SHP77 treated with DMSO at 0.1 percent for 48 hours (cell line): ENCODE measurements at places on chromosomes 2 and 18.

DNA sequence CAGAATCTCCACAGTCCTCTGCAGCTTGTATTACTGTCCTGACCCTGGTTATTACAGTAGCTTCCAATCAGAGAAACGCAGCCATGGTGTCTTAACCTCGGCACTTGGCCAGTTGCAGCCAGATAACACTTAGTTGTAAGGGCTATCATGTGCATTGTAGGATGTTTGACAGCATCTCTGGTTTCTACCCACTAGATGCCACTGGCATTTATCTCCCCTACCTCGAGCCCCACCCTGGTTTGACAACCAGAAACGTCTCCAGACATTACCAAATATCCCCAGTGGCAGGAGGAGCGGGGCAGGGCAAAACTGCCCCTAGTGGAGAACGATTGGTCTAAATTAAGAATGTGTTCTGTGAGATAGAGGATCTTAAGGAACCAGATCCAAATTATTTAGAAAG, 13.1 kb downstream of the DSG2 start:
- no peak for DNase-seq

GRCh38 chr2:27133195-27133875, 1.1 kb downstream of the PREB start:
- DNase-seq: no peak

DNA sequence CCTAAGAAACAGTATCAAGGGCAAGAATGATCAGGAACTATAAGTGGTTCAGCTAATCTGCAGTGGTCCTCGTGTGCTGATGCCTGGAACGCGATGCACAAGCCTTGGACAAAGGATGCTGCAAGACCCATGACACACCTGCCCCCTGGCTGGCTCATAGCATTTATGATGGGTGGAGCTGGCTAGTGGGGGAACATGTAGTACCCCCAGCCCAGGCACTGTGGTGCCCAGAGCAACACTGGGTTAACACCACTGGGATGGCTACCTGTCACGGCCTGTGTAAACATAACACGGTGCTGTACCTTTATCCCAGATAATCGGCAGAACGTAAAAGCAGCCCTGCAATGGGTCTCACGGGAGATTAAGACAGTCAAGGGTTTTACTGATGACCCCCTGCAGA, 60.3 kb upstream of the PEX13 start:
- no peak for DNase-seq

- DNase-seq: peak; percentile 10
Observed at GRCh38 chr2:125224830-125225229, 1199.7 kb downstream of the CNTNAP5 start.

GRCh38 chr2:66080127-66080526, 354.8 kb upstream of the MEIS1 start:
- DNase-seq: no peak

DNA sequence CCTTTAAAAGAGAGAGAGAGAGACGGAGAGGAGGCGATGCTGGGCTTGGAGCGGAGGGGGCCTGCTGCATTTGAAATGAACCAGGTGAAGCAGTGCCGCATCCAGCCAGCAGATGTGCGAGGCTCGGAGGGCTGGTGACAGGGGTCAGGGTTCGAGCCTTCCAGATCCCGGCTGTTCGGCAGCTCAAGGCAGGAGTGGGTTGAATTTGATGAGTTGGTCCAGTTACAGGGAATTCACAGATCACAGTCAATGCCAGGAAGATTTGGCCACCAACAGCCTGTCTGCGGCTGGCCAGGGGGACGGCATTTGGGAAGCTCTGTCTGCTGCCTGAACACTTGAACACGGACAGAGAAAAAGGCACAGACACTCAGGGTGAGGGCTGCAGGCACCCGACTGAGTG, 48.6 kb downstream of the PTGR3 start:
- DNase-seq: no peak

DNA sequence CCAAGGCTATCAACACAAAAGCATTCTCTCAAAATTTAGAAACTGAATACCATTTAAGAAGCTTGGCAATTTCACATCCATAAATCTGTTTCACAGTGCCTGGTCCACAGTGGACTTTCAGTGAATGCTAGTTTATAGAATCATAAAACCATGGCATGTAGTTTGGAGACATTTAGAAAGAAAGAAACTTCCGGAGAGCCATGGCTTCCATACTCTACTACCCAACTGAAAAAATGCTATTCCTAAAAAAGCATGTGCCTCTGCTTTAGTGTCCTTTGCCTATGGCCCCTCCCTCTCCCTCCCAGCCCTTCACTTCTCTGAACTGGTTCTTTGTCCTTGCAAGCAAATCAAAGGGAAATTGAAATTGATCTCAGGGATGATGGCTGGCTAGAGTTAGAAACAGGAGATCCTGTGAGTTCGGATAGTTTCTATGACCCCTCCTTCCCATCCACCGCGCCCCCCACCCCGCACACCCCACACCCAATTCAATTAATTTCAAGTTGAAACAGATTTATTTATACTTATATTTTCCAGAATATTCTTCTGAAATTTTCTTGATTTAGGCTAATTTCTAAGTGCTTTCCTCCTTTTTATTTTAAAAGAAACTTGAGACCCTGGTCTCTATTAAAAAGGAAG, 248.3 kb downstream of the TRIB2 start:
- DNase-seq: peak; percentile 3

GRCh38 chr2:221845021-221845365, 272.9 kb upstream of the EPHA4 start:
- DNase-seq: no peak

- DNase-seq: no peak
Observed at GRCh38 chr2:216482640-216483039, 16.0 kb upstream of the RPL37A start.

GRCh38 chr2:6917761-6918421, 679 bp downstream of the RNF144A start:
- DNase-seq: peak; percentile 2

DNA sequence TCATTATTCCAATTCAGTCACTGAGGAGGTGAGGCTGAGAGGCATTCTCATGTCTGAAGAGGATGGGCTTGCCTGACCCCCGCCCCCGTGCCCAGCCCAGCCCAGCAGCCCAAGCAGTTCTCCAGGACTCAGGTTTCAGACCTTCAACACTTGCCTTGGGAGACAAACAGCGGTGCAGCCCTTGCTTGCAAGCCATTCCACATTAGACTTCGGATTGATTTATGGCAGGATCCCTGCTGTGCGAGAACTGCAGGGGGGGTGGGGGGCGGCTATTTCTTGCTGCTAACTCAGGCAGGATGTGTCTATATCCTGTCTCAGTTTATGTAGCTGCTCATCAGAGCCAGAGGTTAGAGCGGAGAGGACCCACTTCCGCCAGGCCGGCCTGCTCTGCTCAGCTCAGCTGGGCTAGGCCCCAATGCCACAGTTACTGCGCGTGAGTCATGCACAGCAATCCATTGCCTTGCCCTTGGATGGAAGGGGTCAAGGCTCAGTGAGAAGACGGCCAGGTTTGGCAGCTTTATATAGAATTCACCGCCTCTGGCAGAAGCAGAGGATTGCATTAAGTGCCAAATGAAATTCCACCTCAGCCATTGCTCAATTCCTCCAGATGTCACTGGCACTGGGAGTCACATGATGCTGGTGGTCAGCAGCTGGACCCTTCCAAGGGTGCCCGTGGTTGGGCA, 1.8 kb downstream of the GYPC start:
- DNase-seq: no peak

DNA sequence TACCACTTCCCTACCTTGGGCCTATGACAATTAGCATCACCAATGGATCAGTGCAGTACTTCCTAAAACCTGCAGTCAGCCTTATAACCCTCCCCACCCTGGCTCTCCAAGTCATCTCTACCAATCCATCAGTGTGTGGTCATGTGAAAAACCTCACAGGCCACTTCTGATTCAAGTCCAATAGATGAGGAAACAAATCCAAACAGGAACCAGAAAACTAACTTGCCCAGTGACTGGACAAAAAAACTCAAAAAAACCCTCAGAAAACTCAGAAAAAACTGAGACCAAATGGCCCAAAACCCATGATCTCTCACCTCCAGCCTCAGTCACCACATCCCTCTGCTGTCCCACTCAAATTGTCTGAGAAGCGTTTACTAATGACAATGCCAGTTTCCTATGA, 43.3 kb downstream of the TGFA start:
- no peak for DNase-seq

DNA sequence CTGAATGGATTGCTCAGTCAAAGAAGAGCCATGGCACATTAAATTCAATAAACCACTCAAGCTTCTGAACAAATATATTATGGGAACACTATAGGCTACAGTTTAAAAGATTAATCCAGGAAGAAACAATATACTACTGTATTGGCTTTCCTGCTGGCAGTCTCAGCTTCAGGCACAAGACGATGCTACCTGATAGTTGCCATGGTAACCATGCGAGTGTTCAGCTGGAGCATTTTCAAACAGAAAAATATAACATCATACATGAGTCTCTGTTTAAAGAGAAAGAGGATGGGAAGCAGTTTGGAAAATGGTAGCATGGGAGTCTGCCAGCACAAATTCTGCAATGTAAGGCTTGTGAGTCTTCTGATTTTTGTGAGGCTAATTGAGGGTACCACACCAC, 65.9 kb upstream of the CPO start:
- no peak for DNase-seq

DNA sequence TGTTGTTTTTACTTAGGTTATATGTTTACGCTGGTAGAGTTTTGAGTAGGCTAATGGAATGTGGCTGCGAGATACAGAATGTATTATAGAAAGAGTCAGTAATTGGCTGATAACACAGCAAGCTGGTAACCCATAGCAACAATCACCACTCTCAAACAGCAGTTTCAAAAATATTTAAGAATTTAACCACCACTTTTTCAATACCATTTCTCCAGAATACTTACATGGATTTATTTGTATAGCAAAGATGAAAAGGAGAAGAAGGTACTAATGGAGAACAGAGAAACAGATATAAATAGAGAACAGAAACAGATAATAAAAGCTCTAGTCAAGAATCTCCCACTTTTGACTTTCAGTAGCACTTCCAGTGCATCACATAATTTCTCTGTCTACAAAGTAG, 188.3 kb upstream of the SLC39A10 start:
- DNase-seq: no peak

DNA sequence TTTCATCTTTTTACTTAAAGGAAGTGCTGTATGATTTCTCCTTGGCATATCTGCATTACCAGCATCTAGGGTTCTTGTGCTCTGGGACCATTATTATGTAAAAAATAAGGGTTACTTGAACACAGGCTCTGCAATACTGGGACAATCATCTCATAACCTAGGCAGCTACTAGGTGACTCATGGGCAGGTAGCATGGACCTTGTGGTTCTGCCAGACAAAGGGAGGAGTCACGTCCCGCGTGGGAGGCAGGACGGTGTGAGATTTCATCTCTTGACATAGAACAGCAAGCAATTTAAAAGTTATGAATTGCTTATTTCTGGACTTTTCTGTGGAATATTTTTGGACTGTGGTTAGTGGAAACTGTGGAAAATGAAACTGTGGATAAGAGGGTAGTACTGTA, 34.1 kb downstream of the ASAP2 start:
- DNase-seq: no peak

DNA sequence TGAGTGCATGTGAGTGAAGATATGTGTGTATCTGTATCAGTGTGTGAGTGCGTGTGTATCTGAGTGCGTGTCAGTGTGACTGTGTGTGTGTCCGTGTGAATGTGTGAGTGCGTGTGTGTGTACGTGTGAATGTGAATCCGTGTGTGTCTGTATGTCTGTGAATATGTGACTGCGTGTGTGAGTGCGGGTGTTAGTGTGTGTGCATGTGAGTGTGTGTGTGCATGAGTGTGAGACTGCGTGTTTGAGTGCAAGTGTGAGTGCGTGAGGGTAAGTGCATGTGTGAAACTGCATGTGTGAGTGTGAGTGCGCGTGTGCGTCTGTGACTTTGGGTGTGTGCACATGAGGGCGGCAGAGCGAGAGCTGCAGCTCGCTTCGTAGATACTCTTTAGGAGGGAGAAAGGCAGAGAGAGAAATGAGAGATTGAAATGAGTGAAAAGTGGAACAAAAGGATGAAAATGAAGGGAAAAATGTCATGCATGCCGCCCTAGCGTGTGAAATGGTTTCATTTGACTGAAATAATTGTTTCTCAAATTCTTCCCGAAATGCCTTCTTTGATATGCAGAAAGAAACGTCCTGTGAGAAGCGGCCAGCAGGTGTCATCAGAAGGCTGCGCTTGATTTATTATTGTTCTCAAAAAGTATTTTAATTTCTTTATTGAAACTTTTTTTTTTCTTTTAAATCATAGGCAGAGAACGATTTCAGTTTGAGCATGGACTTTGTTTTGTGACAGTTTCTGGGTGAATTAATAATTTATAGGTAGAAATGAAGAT, 25.6 kb downstream of the ZNF407 start:
- no peak for DNase-seq

DNA sequence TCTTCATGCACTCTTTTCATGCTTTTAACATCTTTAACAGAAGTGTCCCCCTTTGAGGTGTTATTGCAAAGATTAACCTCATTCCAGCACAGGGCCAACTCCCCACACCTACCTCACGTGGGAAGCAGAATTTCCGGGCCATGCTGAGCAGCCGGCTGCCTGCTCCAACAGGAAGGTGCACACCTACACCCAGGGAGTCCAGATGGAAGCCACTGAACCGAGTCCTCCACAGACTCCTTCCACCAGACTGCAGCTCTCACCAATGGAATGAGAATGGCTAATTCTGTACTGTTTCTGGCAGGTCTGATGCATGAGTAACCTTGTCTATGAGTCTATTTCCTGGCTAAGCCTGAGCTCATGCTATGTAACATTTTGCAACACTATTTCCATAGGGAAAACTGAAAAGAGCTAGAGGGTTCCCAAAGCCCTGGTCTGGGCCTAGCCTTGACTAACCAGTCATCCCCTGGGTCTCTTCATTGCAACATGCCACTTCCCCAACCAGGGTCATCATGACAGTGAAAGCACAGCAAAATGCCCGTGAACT, 11.0 kb downstream of the ERFE start:
- DNase-seq: no peak

DNA sequence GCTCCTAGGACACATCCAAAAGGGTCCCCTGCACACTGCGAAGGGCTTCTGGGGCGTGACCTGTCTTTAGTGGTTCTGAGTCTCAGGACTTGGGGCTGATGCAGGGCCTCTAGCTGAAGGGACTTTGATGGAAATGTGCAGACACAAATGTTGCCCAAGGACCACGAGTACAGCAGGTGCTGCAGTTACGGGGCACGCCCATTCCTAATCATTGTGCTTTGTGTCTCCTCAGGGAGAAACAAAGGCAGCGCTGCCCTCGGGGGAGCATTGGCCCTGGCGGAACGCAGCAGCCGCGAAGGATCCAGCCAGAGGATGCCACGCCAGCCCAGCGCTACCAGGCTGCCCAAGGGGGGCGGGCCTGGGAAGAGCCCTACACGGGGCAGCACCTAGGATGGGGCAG, 8.0 kb downstream of the TUBA3E start:
- no peak for DNase-seq

DNA sequence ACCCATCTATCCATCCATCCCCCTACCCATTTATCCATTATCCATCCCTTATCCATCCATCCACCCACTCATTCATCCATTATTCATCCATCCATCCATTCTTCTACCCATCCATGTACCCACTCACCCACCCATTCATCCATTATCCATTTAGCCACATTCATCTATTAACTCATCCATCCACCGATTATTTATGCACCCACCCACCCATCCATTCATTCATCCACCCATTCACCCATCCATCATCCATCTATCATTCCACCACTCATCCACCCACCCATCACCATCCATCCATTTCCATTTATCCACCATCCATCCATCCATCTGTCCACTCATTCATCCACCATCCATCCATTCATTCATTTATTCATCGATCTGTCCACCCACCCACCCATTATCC, 137.4 kb upstream of the CTDP1 start:
- DNase-seq: no peak

- no peak for DNase-seq
Observed at GRCh38 chr18:76098674-76099411, 396.2 kb downstream of the ZNF516 start.

- peak; percentile 29 for DNase-seq
Observed at GRCh38 chr2:100291152-100291970, 30.9 kb downstream of the LONRF2 start.
